ENCODE measurements at places on chromosomes 2 and 18. TPM values are rescaled to one million over a fixed set of nuclear protein-coding genes. Genes with fewer than 3 reads are reported as not detected.
A peak's percentile ranks its signal among the peaks of the same experiment; 100 is the strongest.

- DNase-seq: no peak
These were observed 326.7 kb downstream of the AGAP1 start for GRCh38 chr2:235820571-235820970.

Gene IHH
- 0.15 TPM for total RNA-seq

Gene SNTG2
- total RNA-seq: 3.7 TPM

Gene FAM124B
- total RNA-seq: not detected

DNA sequence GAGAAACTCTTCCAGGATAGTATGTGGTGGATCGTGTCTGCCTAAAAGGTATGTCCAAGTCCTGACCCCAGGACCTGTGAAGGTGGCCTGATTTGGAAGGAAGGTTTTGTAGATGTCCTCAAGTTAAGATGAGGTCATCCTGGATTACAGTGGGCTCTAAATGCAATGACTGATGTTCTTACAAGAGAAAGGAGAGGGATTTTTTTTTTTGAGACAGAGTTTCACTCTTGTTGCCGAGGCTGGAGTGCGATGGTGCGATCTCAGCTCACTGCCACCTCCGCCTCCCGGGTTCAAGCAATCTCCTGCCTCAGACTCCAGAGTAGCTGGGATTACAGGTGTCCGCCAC lies 19.9 kb downstream of the MBP start:
- no peak for DNase-seq

DNA sequence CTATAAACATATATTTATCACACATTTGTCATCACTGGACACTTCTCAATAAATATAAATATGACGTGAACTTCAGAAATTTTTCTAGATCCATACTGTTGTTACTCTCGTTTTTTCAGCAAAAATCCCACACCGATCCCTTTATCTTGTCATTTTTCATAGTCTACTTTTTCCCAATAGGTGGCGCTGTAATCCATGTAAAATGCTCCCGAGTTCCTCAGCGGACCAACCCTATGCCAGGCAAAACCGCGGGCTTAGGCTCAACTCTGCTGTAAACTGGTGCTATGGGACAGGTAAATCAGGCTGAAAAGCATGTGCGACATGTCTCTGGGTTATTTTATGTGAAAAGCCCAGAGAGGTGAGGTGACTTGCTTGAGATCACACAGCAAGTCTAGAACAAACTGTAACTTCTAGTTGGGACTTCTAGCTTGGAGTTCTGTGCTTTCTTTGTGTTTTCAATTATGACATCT lies 104.0 kb downstream of the COBLL1 start:
- DNase-seq: peak; percentile 87

DNA sequence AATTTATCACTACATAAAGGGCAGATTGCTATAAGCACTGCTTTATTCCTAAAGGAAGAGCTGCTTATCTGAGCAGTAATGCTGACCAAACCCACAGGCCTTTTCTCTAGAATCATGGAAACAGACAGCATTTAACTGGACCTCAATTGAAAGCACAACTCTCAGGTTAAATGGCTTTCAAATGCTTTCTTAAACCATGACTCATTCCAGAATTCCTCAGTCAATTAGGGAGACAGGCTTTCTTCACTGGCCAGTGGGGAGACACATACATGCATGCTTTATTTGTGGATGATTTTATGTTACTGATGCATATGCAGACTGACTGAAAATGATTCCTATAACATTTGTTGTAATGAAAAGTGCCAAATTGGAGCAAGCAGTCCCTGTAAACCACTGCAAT lies 114.6 kb downstream of the ACVR1 start:
- DNase-seq: no peak

DNA sequence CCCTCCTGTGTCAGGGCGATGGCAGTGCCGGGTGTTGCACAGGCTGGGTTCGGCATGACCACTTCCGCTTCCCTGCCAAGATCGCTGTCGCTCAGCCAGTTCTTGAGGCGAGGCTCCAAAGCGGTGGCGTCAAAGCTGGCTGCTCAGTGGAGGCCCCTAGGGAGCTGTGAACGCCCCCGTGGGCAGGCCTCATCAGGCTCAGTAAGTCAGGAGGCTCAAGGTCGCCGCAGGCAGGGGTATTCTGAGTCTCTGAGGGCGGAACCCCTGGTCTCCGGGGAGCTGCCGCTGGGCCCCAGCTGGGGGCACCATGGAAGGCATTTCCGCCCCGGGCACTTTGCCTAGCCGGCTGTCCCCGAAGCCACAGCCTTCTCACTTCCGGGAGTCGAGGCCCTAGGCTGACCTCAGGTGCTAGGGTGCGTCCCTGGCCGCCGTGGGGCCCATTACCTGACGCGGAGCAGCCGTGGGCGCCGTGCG lies 210.4 kb downstream of the SOCS6 start:
- DNase-seq: peak; percentile 93

GRCh38 chr2:127094509-127095366 lies 12.2 kb downstream of the BIN1 start:
- DNase-seq: no peak

- peak; percentile 30 for DNase-seq
These were observed 1.6 kb downstream of the ATOH8 start for GRCh38 chr2:85755122-85756027.

DNA sequence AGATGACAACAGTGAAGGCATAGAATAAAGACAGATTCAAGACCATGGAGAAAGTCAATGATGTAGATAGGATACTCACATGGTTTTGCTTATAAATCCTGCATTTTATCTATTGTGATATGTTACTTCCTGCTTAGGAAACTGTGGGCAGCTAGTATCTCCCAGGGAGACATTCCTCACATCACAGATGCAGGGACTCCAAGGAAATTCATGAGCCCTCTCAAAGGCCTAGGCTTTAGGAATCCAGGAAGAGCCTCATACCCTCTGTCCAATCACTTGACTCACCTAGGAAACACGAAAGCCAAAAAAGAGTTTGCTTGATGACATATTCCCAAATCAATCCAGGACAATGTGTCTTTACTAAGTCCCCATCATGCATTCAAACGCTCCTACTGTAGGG lies 247.8 kb upstream of the KLHL29 start:
- DNase-seq: no peak

GRCh38 chr2:170180031-170180566 lies 2.2 kb downstream of the MYO3B start:
- DNase-seq: no peak

- no peak for DNase-seq
These were observed 197.6 kb upstream of the CHST9 start for GRCh38 chr18:27382567-27383216.

DNA sequence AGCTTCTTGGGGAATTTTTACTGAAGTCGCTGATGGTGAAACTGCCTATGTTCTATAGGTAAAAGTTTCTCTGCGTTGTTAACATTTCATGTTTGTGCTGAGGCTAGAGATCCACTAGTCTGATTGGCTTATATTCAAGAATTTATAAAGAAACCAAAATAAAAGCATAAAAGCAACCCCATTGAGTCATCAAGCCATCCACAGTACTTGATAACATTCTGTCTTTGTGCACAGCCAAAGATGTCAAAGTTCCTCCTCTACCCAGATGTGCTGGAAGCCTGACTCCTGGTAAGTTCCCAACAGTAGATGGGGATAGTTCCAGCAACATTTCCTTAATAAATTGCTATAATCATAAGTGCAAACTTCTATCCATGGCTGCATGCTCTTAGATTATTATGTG lies 107.8 kb downstream of the TANC1 start:
- no peak for DNase-seq

Gene OST4
- total RNA-seq: 235 TPM

Gene DSC1
- not detected for total RNA-seq

Gene ZBTB14
- total RNA-seq: 14.4 TPM

DNA sequence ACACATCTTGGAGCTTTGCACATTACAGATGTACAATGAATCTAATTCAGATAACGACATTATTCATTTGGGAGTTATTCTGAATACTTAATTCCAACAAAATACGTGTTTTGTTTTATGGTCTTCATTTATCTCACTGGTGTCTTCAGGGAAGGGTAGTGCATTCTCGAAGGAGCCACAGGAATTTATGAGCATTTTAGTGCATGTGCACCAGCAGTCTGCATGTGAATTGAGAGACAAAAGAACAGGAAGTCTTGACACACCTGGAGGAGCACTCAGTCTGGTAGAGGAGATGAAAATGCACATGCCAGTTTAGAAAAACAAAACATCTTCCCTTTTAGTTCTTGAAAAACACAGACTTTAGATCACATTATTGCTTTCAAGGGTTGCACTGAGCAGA lies 228.7 kb downstream of the LRATD1 start:
- no peak for DNase-seq

- no peak for DNase-seq
These were observed 92.9 kb downstream of the ACVR1 start for GRCh38 chr2:157783245-157783644.

- no peak for DNase-seq
These were observed 43.3 kb downstream of the FER1L5 start for GRCh38 chr2:96685577-96686459.

- DNase-seq: peak; percentile 32
These were observed 289.6 kb downstream of the SOCS6 start for GRCh38 chr18:70578480-70578879.

DNA sequence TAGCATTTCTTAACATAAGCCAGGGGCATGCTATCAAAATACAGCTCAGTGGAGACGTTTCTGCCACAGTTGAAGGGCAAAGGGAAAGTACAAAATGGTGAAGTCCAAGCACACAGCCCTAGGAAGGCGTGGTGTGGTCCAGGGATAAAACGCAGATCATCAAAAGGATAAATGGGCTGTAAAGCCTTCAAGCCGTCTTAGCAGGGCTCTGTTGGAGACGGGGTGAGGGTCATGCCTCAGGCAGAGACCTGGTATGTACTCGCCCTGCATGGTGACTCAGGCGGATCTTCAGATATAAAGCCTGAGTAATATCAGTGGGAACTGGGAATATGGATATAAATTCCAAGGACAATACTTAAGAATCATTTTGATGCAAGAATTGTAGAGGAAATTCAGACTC lies 61.2 kb downstream of the NGEF start:
- DNase-seq: no peak

DNA sequence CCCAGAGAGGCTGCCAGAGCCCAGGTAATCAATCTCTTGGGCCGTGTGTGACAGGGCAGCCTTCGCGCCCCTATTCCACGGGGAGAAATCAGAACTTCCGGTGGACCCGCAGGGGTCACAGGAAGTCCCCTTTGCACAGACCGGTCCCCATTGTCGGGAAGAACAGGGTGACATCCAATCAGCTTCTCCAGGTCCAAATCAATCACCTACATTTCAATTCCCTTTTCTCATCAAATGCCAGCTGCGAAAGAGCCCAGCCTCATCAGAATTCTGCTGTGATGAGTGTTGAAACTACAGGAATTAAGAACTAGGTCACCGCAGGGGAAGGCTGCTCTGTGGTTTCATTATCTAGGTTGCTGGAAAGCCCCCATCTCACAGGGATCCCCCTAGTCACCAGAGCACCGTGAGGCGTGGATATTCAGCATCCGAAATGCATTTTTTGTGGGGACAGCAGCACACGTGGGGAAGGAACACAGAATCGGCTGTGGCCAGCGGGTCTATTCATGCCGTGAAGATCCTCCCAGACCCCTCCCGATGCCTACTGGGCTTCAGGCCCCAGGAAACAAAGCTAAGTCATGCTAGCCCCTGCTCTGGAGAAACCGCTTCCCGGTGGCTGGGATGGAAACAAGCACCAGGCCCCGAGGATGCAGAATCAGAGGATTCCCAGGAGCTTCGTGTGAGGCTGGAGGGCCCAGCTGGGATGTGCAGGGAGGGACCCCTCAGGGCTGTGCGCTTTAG lies 193.7 kb upstream of the ID2 start:
- no peak for DNase-seq

DNA sequence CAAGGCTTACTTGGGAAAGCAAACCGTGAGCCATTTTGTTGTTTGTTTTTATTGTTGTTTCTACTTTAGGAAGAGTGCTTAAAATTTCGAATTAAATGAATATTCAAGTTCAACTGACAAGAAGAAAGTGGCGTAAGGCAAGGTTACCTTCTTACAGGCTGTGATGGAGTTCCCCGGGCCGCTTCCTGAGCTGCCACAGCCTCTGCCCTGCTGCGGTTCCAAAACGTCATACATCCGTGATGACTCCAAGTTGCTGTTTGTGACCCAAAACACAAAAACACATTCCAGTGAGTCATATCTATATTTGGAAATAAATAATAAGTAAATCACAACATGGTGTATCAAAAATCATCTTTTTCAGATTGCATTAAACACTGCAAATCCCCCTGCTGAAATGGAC lies 49.7 kb downstream of the SPHKAP start:
- DNase-seq: no peak

- DNase-seq: no peak
These were observed 102.9 kb downstream of the DHRS9 start for GRCh38 chr2:169172151-169172735.

- no peak for DNase-seq
These were observed 74.4 kb upstream of the GULP1 start for GRCh38 chr2:188217264-188217663.

Gene ESPNL
- total RNA-seq: 0.72 TPM

DNA sequence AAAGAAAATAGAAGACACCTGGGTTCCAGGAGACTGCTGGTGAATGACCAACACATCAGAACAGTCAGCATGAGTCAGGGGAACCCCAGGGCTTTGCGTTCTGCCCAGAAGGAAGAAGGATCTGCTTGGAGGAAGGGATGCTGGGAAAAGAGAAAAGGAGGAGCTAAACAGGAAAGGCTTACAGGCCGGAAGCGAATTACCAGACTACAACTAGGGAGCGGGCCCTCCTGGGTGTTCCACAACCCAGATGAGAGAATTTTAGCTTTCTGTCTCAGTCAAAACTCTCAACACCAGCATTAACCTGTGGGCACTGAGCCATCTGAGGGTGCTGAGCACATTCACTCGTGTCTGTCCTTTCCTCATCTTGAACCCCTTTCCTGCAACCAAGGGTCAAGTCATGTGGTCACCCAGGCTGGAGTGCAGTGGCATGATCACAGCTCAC lies 19.2 kb downstream of the CDC42EP3 start:
- peak; percentile 26 for DNase-seq

Gene REG1B
- total RNA-seq: not detected

Gene RAB6C
- not detected for total RNA-seq

- no peak for DNase-seq
These were observed 138.8 kb downstream of the MYT1L start for GRCh38 chr2:2192091-2192955.

DNA sequence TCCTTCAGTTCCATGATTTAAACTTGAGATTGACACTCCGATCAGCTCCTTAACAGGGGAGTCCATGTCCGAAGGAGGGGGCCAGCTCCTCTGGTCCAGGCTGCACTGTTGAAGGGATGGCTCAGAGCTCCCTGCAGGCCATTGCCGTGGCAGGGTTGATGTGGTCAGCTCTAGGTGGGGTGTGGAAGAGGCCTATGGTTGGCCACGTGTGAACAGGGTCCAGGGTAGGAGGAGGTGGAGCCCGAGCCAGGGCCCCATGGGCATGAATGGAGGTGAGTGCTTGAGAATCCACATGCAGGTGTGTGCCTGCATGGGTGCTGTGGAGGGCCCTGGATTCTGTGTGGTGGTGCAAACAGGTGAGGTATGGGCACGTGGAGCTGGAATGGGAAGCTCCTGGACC lies 1.1 kb downstream of the SPEG start:
- no peak for DNase-seq
